ENCODE measurements at places on chromosomes 11 and 22.
A peak's percentile ranks its signal among the peaks of the same experiment; 100 is the strongest.

- DNase-seq = no peak
These were observed 4.2 kb downstream of the USP2 start for GRCh38 chr11:119377112-119377901.

- DNase-seq = no peak
These were observed 3.9 kb downstream of the RHOG start for GRCh38 chr11:3836903-3837302.

DNA sequence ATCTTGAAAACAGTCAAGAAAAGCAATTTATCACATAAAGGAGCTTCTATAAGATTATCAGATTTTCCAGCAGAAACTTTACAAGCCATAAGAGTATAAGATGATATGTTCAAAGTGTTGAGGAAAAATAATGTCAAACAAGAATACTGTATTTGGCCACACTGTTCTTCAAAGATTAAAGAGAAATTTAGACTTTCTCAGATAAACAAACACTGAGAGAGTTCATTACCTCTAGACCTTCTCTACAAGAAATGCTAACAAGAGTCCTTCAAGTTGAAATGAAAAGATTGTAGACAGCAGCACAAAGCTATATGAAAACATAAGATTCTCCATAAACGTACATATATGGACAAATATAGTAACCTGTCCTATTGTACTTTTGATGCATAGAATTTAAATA, 8.0 kb upstream of the MTMR2 start:
- DNase-seq = no peak

DNA sequence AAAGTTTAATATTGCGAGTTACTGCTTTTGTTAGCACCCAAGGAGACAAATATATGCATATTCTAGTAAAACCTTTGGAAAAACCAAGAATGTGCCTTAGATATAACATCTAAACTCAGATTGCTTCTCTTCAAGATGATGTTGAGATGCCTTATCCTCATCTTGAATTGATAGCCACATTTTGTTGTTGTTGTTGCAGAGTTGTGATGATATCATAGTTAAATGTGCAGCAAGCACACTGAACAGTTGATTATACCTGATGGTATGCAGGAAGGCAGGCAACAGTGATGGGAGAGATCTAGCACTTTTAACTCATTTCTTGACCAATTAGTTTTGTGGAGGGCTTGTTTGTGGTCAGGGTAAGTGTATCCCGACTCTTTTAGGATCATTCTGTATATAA, 48.0 kb downstream of the KDM2A start:
- DNase-seq = no peak

DNA sequence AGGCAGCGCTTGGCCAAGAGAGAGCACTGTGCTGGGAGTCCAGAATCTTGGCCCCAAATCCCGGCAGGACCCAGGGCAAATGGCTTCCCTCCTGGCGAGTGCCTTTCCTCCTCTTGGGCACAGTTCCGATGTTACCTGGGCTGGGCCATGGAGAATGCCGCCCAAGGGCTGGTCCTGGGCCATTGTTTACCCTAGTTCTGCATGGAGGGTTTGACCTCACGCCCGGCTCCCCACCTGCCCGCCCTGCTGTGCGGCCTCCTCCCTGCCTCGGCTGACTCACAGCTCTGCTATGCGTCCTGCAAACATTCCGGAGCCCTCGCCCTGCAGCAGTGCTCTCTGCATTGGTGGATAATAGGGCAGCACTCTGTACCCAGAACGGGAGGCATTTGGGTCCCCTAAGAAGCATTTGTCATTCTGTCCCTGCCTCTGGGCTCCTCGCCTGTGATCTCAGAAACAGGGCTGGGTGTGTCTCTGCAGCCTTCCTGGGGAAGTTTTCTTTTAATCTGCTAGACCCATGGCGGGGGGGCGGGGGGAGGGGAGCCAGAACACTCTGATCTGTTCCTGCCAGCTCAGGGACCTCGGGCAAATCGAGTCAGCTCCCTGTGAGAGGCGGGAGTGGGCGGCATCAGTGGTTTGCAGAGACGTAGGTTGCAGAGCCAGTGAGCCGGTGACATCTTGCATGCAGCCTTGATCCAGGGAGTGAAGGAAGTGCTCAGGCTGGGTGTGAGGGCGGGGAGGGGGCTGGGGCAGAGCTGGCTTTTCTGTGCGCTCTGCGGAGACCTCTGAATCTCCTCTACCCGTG, 32.9 kb upstream of the SMIM38 start:
- peak; percentile 99 for DNase-seq

DNA sequence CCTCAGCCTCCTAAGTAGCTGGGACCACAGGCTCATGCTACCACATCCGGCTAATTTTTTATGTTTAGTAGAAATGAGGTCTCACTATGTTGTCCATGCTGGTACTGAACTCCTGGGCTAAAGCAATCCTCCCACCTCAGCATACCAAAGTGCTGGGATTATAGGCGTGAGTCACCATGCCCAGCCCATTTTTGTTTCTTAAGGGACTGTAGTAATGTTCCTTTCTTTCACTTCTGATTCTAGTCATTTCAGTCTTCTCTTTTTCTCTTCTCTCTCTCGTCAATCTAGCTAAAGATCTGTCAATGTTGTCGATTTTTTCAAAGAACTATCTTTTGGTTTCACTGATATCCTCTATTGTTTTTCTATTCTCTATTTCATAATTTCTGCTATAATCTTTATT, 111.0 kb upstream of the APOA1 start:
- no peak for DNase-seq

GRCh38 chr11:70661761-70662501, 263.6 kb downstream of the CTTN start:
- no peak for DNase-seq

- no peak for DNase-seq
These were observed 189.0 kb upstream of the NARS2 start for GRCh38 chr11:78763664-78764063.

- DNase-seq = no peak
These were observed 224.6 kb upstream of the ISX start for GRCh38 chr22:34841331-34841771.

- DNase-seq = no peak
These were observed 1252.2 kb downstream of the JRKL start for GRCh38 chr11:97641988-97642387.

- no peak for DNase-seq
These were observed 2.7 kb downstream of the BCL2L13 start for GRCh38 chr22:17641269-17641668.

DNA sequence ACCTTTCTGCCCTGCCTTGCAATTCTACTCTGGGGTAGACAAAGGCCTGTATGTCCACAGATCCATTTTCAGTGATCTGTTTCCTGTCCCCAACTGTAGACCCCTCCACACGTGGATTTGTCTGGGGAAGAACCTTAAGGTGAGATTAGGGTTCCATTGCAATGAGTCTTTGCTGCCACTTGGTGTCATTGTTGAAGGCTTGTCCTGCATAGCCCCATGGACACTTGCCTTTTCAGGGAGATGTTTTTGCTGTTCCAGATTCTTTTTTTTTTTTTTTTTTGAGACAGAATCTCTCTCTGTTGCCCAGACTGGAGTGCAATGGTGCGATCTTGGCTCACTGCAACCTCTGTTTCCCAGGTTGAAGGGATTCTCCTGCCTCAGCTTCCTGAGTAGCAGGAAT, 21.8 kb downstream of the SERPING1 start:
- DNase-seq = no peak
